ENCODE measurements at places on chromosomes 5 and 9.

- DNase-seq, result peak; percentile 26
These were observed at the start of gene FYB1 for GRCh38 chr5:39219437-39219836. Gene FYB1, minus strand, starts transcription at chr5:39219563. Its CDS starts 16,603 bp downstream, at chr5:39202960.

- no peak for DNase-seq
These were observed 244.8 kb downstream of the MPDZ start for GRCh38 chr9:13034694-13035002.

DNA sequence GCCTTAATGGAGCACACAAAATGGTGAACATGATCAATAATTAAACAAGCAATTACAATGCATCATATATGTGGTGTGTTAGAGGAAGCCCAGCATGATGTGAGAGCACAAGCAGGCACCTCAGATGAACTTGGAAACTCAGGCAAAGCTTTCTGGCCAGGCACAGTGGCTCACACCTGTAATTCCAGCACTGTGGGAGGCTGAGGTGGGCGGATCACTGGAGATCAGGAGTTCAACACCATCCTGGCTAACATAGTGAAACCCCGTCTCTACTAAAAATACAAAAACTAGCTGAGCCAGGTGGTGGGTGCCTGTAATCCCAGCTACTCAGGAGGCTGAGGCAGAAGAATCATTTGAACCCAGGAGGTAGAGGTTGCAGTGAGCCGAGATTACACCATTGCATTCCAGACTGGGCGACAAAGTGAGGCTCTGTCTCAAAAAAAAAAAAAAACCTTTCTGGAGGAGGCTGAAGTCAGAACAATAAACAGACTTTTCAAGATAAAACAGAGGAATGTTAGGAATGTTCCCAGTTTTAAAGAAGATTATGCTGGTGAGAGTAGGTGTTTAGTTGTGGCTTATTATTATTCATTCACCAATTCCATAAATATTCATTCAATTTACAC lies 159.4 kb downstream of the CEMIP2 start:
- no peak for DNase-seq

- DNase-seq, result no peak
These were observed 33.6 kb downstream of the FYB1 start for GRCh38 chr5:39185761-39186160.

- DNase-seq, result no peak
These were observed 36.5 kb downstream of the CFAP95 start for GRCh38 chr9:69857131-69857530.

DNA sequence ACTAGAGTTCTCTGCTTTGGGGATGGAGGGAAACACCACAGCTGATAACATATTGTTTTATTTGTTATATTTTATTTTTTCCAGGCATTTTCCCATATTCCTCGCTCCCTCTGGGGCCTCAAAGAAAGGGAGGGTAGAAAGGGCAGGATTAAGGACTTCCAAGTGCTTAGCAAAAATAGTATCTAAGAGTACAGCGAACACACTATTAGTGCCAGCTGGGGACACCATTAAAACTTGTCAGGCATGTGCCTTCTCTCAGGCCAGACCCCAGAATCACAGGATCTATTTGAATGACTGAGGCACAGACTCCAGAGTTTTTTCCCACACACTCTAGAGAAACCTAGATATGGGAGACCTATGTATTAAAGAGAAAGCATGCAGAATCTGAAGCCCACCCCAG lies 451.0 kb upstream of the TRPC7 start:
- no peak for DNase-seq
